ENCODE measurements at places on chromosomes 5 and 9. TPM values are rescaled to one million over a fixed set of nuclear protein-coding genes. Genes with fewer than 3 reads are reported as not detected.

Gene SLC45A2
- total RNA-seq = not detected

Gene TMEM215
- not detected for total RNA-seq

Gene ZNF300
- 4.6 TPM for total RNA-seq

Gene NSG2
- not detected for total RNA-seq

Gene PRELID2
- total RNA-seq = 1.3 TPM

Gene DNAJB5
- 13.4 TPM for total RNA-seq

Gene ADAMTS19
- total RNA-seq = not detected

Gene WWC1
- total RNA-seq = 2.1 TPM

Gene HSD17B3
- total RNA-seq = not detected

Gene CTXN3
- total RNA-seq = not detected

Gene HSD17B4
- 130 TPM for total RNA-seq

Gene COL23A1
- not detected for total RNA-seq

Gene TLR4
- total RNA-seq = 2.6 TPM

Gene ACTBL2
- not detected for total RNA-seq

Gene ASS1
- 273 TPM for total RNA-seq

Gene ORM2
- total RNA-seq = not detected

Gene MEF2C
- total RNA-seq = 4.1 TPM

Gene NSUN2
- 17.5 TPM for total RNA-seq

Gene PLAC8L1
- total RNA-seq = not detected

Gene IRX1
- total RNA-seq = 0.47 TPM

Gene TEK
- total RNA-seq = 14.2 TPM

Gene MARVELD2
- total RNA-seq = 0.82 TPM

Gene CCDC192
- 2.0 TPM for total RNA-seq

Gene DMRT2
- not detected for total RNA-seq

Gene ANKRD34B
- not detected for total RNA-seq

Gene ZDHHC11B
- total RNA-seq = not detected

Gene HAVCR2
- not detected for total RNA-seq

Gene PCDHB4
- 0.94 TPM for total RNA-seq

Gene COL27A1
- total RNA-seq = 8.8 TPM

Gene BNIP1
- 12.9 TPM for total RNA-seq

Gene FAM78A
- total RNA-seq = 2.0 TPM

Gene C9orf50
- total RNA-seq = not detected

Gene SAXO1
- total RNA-seq = not detected

Gene TMEM252
- total RNA-seq = not detected
